Stimulated activated CD4-positive, alpha-beta T cell treated with anti-CD3 and anti-CD28 coated beads, Interleukin-15, amount 100 ng/mL, for 1 hour (primary cell): ENCODE measurements at places on chromosomes 13 and 19.
A peak's percentile ranks its signal among the peaks of the same experiment; 100 is the strongest.

DNA sequence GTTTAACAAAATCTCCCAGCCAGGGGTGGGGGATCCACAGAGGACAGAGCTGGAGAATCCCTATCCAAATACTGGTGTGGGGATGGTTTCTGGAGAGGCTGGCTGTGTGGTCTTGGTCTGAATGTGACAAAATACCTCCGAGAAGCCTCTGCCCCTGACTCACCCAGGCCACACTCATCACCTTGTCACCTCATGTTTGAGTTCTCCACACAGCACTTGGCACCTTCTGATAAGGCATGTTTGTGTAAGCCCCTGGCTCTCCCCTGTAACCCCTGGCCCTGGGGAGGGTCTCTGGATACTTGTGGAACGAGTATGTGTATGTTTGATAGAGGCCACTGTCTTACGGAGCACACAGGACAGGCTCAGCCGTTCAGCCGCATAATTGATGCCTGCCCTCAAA lies 14.7 kb downstream of the TECR start:
- DNase-seq = no peak

- DNase-seq = no peak
Measured at GRCh38 chr19:37929355-37929923, 22.4 kb downstream of the SIPA1L3 start.

- no peak for DNase-seq
Measured at GRCh38 chr13:28093881-28094280, 6.5 kb downstream of the FLT3 start.

- DNase-seq = no peak
Measured at GRCh38 chr19:46270521-46271256, 26.2 kb upstream of the HIF3A start.

DNA sequence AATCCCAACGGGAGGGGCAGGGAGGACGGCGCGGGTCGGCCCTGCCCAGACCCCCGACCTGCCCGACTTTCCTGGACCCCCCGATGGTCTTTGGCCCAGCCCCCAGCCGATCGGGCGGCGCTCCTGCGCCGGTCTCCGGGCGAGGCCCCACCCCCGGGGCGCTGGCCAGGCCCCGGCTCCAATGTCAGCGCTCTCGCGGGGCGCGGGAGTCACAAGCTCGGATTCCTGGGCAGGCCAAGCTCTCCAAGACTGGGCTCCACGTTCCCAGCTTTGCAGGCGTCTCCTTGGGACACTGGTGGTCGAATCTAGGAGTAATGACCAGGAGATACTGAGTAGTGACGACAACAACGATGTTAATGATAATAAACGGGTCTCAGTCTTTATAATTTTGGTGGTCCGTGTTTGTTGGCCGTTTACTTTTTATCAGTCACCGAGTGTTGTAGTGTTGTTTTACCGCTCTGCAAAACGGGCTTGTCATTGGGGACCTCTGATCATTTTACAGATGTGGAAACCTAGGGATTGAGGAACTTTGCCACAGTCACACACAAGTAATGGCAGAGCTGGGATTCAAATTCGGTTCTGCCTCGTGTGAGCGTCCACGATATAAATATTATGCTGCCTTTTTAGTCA lies 545 bp downstream of the RAD23A start:
- peak; percentile 42 for DNase-seq

DNA sequence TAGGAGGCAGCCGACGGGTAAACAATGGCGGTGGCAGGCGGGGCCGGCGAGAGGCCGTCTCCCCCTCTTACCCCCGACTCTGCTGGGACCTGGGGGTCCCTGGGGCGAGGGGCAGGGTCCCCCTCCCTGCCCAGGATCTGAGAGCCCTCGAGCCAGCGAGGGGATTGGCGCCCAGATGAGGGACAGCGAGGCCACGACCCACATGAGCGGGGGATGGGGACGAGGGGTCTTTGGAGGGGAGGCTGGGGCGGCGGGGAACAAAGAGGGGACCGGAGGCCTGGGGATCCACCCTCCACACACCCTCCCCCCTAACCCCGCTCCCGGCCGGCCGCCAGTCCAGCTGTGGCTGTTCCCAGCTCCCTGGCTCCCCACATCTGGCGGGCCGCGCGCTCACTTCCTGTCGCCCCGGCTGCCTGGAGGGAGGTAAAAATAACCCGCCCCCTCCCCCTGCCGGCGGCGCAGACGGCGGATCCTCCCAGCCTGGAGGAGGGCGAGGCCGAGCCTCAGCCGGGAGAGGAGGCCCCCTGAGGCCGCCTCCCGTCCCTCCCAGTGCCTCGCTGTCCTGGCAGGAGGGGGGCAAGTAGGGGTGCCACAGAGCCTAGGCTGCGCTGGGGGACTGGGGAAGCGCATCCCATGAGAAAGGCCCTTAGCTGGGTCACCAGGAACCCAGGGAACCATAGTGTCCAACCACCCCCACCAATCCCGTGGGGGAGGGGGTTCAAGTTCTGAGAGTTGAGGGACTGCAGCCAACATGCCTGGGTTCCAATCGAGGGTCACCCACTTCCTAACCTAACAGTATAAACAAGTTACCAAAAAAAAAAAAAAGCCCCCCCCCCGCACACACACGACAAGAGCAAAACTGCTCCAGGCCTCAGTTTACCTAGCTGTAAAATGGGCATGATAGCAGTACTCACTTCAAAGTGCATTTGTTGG lies 29.3 kb upstream of the NANOS3 start:
- DNase-seq = peak; percentile 76

- DNase-seq = no peak
Measured at GRCh38 chr13:21884965-21885567, 214.2 kb downstream of the FGF9 start.

DNA sequence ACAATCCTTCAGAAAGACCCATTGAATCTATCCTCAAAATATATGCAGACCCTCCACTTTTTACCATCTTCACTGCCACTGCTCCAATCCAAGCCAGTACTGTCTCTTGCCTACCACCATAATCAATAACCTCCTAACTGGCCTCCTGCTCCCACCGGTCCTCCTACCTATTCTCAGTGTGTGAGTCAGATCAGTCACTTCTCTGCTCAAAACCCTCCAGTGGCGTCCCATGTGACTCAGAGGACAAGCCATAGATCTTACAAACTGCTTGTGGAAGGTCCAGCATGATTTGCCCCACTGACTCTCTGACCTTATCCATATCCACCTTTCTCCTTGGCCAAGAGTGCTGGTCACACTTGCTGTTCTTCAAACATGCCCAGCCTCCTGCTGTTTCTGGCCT lies 23.4 kb upstream of the MBNL2 start:
- no peak for DNase-seq

- DNase-seq = no peak
Measured at GRCh38 chr19:7516878-7517277, 975 bp downstream of the ZNF358 start.

GRCh38 chr19:18108897-18109296 lies 11.3 kb downstream of the MAST3 start:
- no peak for DNase-seq

DNA sequence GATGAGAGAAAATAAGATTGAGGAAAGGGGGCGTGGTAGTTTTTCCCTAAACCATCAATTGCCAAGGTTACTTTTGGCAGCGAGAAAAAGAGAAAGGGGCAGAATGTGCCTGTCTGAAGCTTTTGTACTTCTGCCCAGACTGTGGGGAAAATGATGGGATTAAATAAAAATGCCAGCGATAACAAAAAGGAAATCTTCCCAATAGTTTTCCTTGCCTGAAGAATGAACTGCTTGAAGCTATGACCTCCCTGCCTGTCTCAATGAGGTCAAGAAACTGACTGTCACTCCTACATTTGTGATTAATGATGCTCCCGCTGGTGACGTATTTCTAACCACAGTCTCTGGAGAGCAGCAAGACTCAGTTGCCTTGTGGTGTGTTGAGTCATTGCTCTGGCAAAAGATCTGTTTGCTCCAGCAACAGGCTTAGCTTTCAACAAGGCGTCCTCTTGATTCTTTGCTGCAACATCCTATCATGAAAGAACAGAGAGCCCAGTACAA lies 1051.5 kb downstream of the DIAPH3 start:
- DNase-seq = no peak

- no peak for DNase-seq
Measured at GRCh38 chr13:44064357-44064756, 184.7 kb downstream of the LACC1 start.

GRCh38 chr13:44876782-44877324 lies 112.4 kb downstream of the NUFIP1 start:
- DNase-seq = no peak

DNA sequence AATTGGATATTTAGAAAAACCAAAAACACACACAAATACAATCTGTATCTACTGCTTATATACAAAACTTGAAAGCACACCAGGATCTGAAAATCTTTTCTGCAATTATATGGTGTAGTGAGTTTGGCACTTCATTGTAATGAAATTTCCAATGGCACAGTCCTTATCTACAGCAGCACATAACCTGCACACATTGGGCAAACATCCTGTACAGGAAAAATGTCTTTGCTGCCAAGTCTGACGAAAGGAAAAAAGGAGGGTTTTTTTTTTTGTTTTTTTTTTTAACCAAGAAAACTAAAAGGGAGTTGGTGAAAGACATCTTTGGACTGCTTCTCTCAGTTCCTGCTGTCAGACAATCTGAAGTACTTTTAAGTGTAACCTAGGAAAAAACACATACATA lies 107.8 kb downstream of the FOXO1 start:
- DNase-seq = no peak

GRCh38 chr13:95463531-95463930 lies 89.0 kb upstream of the CLDN10 start:
- no peak for DNase-seq

DNA sequence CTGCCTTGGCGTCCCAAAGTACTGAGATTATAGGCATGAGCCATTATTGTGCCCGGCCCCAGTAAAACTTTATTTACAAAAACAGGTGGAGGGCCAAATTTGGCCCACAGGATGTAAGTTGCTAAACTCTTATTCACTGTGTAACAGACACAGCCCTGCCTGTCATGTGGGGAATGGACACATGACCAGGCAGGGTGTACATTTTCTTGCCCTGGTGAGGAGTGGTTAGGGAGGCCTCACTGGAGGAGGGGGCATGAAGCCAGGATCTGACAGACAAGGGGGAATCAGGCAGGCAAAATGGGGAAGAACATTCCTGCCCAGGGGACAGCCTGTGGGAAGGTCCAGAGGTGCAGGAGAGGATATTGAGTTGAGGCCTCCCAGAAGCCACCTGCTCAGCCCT lies 7.4 kb upstream of the PGLS start:
- no peak for DNase-seq

GRCh38 chr13:74131227-74131626 lies 3.0 kb downstream of the KLF12 start:
- DNase-seq = no peak

- no peak for DNase-seq
Measured at GRCh38 chr13:88958821-88959220, 1287.7 kb downstream of the SLITRK5 start.

- DNase-seq = no peak
Measured at GRCh38 chr19:54107876-54108490, 5.3 kb downstream of the NDUFA3 start.
